Esophagus squamous epithelium (tissue), 5 donors: ENCODE measurements at places on chromosomes 3 and 15.

DNA sequence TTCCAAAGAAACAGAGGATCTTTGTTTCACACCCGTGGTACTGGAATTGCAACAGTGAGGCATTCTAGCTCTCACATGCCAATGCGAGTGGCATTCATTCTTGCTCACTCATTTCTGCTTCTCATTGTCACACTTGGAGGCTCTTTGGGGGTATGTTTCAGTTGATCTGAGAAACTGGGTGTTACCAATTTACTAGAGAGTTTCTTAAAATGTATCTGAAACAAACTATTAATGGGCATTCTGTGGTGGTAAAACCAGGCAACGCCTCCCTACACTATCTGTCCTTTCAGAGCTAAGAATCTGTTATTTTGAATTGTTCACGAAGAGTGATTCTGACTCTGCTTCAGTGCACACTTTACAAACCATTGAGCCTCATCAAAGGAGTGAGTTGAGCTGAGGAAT lies 140.6 kb upstream of the BHLHE40 start:
- DNase-seq: no peak

- no peak for DNase-seq
These were observed 94.7 kb downstream of the PDZRN3 start for GRCh38 chr3:73530022-73530396.

DNA sequence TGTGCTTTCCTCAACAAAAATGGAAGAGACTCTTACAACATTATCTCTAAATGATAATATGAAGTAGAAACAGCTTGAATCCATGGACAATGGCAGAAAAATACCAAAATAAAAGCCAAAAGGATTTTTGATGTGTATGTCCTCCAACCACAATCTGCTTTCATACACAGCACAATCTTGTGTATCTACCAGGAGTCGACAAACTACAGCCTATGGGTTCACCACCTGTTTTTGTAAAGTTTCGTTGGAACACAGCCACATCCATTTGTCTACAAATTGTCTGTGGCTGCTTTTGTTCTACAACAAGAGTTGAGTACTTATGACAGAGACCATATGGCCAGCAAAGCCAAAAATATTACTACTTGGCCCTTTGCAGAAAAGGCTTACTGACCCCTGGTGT lies 88.7 kb upstream of the UBE2E2 start:
- DNase-seq: no peak

- DNase-seq: no peak
These were observed 317.4 kb upstream of the LRRFIP2 start for GRCh38 chr3:37491776-37492175.

GRCh38 chr15:51201581-51201980 lies 106.9 kb upstream of the TNFAIP8L3 start:
- no peak for DNase-seq

- no peak for DNase-seq
These were observed 35.0 kb upstream of the CFAP161 start for GRCh38 chr15:81098861-81099651.

- no peak for DNase-seq
These were observed 30.4 kb upstream of the TMCO5A start for GRCh38 chr15:37903919-37904625.
